Fibroblast of the aortic adventitia (primary cell): ENCODE measurements at places on chromosomes 3 and 15. TPM values are rescaled to one million over a fixed set of nuclear protein-coding genes. Genes with fewer than 3 reads are reported as not detected.

- DNase-seq, result no peak
Observed at GRCh38 chr3:145370870-145371269, 790.1 kb downstream of the PLOD2 start.

DNA sequence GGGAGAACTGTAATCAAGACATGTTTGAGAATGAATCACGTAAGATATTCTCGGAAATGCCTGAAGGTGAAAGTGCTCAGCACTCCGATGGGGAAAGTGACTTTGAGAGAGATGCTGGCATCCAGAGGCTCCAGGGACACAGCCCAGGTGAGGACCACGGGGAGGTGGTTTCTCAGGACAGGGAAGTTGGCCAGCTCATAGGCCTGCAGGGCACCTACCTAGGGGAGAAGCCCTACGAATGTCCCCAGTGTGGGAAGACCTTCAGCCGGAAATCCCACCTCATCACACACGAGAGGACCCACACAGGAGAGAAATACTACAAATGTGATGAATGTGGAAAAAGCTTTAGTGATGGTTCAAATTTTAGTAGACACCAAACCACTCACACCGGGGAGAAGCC is 19.8 kb downstream of the ZSCAN2 start:
- no peak for DNase-seq

- no peak for DNase-seq
Observed at GRCh38 chr15:40250304-40250656, 11.4 kb downstream of the PAK6 start.

- DNase-seq, result no peak
Observed at GRCh38 chr3:89467898-89468363, 360.5 kb downstream of the EPHA3 start.

DNA sequence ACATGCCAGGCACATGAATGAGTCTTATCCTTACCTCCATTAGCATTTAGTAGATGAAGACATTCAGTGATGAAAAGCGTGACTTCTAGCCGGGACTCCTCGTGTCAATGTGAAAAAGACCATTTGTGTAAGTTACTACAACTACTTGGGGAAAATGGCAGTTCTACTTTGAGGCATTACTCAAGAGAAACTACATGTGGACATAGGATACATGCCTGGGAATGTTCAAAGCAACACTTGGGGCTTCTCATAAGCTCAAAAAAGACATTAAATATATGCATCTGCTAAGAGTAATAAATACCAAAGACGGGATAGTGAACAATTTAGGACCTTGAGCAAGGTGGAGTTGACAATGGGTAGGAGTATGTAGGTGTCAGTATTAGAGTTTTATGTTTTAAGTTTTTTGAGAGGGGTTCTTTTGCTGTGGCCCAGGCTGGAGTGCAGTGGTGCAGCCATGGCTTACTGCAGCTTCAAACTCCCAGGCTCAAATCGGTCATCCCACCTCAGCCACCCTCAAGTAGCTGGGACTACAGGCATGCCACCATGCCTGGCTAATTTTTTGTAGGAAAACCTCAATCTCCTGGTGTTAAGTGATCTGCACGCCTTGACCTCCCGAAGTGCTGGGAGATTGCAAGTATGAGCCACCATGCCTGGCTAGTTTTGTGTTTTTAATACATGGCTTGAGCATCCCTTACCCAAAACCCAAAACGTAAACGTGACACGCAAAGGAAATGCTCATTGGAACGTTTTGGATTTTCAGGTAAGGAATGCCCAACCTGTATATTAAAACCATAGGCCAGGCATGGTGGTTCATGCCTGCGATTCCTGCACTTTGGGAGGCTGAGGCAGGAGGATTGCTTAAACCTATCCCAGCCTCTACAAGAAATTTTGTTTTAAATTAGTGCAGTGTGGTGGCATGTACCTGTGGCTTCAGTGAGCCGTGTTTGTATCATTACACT is 3.9 kb downstream of the RPLP1 start:
- no peak for DNase-seq

- no peak for DNase-seq
Observed at GRCh38 chr3:58178528-58179234, 32.1 kb downstream of the DNASE1L3 start.

GRCh38 chr15:99253381-99254090 is 2.3 kb downstream of the LRRC28 start:
- peak; percentile 80 for DNase-seq

GRCh38 chr3:189967254-189967865 is 153.3 kb downstream of the P3H2 start:
- DNase-seq, result peak; percentile 77

GRCh38 chr3:175070946-175071345 is 211.8 kb downstream of the NAALADL2 start:
- no peak for DNase-seq

GRCh38 chr3:1139071-1139470 is 46.2 kb downstream of the CNTN6 start:
- DNase-seq, result peak; percentile 4

GRCh38 chr3:122598556-122598955 is 21.1 kb downstream of the PARP15 start:
- no peak for DNase-seq

- no peak for DNase-seq
Observed at GRCh38 chr15:83062768-83063180, 4.3 kb downstream of the BTBD1 start.

DNA sequence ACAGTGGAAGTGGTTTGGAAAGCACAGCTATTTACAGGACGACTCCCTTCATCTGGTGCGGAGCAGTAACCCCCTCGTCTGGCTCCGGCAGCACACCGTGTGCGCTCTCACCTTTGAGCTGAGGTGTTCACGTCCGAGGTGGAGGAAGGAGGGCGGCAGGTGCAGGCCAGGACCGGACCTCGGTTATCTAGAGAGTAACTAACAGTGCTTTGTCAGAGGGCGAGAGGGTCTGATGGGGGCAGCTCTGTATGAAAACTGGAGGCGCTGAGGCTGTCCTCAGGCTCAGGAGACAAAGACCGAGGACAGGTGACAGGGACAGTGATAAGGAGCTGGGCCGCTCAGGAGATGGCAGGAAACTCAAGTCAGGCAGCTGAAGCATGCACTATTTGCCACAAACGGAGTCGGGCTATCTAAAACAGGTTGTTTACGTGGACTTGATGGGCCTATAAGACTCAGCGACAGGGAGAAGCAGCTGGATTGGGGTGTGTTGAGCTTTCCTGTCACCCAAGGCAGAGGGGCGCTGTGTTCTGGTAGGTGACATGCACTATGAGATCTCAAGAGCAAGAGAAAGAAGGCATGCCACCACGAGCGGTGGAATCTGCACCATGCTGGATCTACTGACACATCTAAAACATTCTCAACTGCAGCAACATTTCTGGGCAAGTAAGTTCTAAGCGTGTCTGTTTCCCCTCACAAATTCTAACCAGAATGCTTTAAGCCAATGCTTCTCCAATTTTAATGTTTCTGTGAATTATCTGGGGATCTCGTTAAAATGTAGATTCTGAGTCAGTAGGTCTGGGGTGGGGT is 155.2 kb downstream of the XXYLT1 start:
- no peak for DNase-seq

DNA sequence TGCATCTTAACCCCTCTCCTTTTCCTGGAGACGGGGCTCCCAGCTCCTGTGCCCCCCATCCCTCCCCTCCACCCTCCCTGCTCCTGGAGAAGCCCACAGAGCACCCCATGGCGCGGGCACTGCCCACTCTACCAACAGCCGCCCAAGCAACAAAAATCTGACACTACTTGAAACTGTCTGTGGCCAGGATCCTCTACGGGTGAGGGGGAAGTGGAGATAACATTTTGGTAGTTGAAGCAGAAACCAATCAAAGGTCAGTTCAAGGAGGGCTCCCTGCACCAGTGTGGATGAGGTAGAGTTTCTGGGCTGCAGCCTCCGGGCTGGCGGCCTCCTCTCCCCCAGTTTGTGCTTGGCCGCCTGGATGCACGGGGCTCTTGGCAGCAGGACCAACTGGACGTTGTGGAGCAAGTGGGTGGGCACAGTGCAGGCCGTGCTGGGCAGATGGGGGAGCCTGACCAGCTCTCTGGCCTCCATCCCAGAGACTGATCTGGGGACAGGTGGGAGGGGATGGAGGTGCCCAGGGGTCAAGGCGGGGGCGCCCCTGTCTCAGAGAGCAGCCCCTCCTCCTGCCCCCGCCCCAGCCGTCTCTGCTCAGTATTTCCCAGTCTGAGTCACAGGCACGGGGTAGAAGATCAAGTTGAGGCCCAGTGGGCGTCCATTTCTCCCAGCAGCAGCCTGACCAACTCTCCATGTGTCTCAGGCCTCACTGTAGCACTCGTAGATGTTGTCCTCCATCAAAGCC is 12.8 kb downstream of the H1-8 start:
- no peak for DNase-seq

DNA sequence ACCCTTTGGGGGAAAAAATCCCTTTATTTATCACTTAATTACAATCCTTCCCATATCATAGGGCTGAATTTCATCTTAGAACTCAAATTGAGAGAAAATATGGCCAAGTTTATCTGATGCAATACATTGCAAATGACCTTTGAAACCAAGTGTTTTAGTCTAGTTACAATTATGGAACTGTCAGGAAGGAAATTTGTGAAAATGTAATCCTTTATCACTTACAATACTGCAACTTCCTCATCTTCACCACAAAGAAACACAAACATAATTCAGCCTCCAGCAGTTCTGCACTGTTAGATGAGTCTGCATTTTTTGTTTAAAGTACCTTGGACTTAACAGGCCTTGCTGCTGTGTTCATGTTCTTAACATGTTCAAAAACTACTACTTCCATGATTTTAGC is 4.6 kb downstream of the CCPG1 start:
- DNase-seq, result peak; percentile 85

GRCh38 chr3:106824856-106825255 is 552.4 kb upstream of the CCDC54 start:
- DNase-seq, result peak; percentile 76

GRCh38 chr15:50576166-50576565 is 29.7 kb upstream of the USP50 start:
- no peak for DNase-seq

GRCh38 chr15:35596285-35596684 is 50.3 kb upstream of the DPH6 start:
- DNase-seq, result peak; percentile 9

- DNase-seq, result no peak
Observed at GRCh38 chr15:45355860-45356259, 22.5 kb downstream of the GATM start.

- DNase-seq, result no peak
Observed at GRCh38 chr15:62165104-62165792, at the start of gene C2CD4B. Gene C2CD4B, minus strand, starts transcription at chr15:62165285. Its CDS starts 301 bp downstream, at chr15:62164984.

- DNase-seq, result no peak
Observed at GRCh38 chr3:87546216-87546615, 269.8 kb upstream of the POU1F1 start.

DNA sequence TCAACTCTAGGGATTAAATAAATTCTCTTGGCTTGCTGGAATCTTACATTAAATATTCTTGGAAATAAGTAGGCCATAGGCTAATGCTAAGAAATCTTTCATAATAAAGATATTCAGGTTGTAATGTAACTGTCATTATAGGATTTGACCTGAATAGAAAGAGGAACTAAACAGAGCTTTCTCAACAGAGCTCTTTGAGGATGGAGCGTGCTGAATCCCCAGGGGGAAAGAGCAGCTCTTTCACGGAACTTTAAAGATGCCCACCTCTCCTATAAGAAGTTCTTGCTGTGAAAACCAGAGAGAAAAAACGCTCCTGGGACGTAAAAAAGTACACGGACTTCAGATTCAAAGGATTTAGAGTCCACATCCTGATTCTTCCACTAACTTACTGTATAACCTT is 77.9 kb downstream of the NTRK3 start:
- DNase-seq, result no peak

DNA sequence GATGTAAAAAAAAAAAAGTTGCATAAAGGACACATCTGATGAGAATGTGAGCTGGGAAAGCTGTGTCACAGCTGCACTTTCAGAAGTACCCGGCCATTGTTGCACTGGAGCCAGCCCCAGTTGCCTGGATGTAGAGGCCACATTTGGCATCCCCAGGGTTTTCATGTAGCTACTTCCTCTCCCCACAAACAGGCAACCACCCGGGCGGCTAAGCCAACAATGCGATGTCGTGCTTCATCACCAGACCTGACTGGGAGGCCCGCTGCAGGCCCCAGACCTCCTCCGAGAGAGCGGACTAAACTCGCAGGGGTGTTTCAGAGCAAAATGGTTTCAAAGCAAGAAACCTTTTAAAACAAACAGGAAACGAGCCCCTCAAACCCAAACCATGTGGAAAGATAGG is 142.3 kb downstream of the TMCO5A start:
- DNase-seq, result no peak

GRCh38 chr15:96354731-96355567 is 24.4 kb downstream of the NR2F2 start:
- DNase-seq, result peak; percentile 91

- no peak for DNase-seq
Observed at GRCh38 chr3:134838599-134838998, 43.5 kb downstream of the EPHB1 start.

SCN11A gene
- under 0.01 and 0.25 TPM in 2 replicates for total RNA-seq

C2CD4B gene
- not detected in 2 replicates for total RNA-seq

MB21D2 gene
- 5.6 and 6.7 TPM in 2 replicates for total RNA-seq

SPATA12 gene
- total RNA-seq, result 0.09 TPM in 1 of 2 replicates, not detected in the other

SI gene
- not detected in 2 replicates for total RNA-seq

SPESP1 gene
- 0.98 and 5.6 TPM in 2 replicates for total RNA-seq

GPR156 gene
- total RNA-seq, result 0.90 and 4.0 TPM in 2 replicates

PLA2G4E gene
- total RNA-seq, result not detected in 2 replicates
